ENCODE measurements at places on chromosomes 6 and 20.

DNA sequence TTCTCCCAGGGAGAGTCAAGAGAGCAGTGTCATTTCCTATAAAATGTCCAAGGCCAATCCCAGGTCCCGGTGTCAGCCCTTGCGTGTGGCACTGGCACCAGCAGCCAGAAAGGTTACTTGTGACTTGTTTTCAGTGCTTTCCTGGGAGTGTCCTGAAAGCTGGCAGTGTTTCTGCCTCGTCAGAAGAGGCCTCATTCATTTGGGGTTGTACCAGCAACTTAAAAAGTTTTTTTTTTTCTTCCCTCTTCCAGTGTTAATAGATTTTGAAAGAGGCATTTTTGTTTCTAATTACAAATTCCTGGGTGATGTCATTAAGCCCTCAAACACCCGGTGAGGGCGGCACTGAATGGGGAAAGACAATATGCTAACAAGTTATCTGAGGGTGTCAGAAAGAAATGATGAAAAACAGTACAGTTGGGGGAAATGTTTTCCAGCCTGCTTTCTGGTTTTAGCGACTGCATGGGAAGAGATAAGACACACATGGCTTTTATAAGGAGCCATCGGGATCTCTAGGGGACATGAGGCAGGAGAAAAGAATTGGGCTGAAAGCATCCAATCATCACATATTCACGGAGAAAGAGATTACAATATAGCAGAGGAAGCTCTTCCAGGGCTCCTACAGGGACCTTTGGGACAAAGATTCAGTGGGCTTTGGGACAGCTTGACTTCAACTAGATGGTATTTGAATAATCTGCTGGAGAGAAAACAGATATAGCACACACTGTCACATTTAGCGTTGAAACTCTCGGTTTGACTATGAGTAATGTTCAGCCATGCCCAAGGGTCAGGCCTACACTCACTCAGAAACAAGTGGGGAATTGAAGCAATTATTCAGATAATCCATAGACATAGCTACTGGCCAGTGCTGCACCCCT is 153.0 kb downstream of the BCAS1 start:
- no peak for DNase-seq

DNA sequence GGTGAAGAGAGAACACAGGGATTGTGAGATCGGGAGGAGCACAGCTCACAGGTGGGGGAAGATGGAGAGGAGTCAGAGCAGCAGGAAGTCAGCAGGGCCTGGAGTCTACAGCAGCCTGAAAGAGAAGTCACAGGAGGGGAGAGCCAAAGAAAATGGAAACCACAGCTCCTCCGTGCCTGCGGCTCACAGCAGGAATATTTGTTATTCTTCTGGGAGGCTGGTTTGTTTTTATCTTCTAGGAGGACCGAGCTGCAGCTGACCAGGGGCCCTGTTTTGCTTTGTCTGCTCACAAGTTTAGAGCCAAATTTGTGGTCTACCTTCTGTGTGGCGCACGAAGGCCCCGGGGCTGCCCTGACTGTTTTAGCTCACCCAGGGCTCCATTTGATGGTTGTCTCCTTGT is 81.8 kb downstream of the CLIC5 start:
- no peak for DNase-seq

GRCh38 chr6:117906958-117907600 is at the start of gene SLC35F1:
Gene SLC35F1, plus strand, starts transcription at chr6:117907264.
- no peak for DNase-seq

DNA sequence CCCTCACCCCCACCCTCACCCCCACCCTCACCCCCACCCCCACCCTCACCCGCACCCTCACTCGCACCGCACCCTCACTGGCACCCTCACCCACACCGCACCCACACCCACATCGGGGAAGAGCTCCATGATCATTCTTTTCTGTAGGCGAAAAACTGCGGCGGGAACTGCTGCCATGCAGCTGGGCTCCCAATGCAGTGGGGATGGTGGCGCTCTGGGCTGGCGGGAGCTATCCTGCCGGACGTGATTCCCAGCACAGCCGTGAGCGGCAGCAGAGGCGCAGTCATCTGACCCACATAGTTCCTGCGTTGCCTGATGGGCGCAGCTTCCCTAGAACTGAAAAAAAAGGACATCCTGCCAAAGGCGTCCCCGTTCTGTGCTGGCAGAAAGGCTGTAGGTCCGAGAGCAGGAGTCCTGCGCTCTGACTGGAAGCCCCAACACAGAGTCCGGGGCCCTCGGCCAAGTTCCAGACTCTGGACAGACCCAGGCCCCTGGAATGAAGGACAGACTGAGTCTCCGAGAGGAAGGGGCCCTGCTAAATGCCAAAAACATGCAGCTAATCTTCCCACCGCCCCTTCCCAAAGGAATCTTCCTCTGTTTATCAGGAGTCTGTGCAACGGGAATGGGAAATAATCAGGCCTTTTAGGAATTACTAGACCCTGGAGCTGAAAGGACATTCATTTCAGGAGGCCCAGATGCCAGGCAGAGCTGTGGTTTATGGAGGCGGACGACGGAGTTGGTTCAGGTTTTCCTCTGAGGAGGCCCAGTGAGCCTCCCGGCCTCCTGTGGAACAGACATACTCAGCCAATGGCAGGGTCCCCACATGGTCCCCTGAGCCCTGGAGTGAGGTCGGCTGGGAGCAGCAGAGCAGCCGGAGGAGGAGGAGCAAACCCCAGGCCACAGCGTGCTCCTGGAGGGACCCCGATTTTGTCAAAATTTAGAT is 14.1 kb upstream of the TCFL5 start:
- DNase-seq, result no peak

- DNase-seq, result no peak
These were observed 437.3 kb downstream of the DHX35 start for GRCh38 chr20:39399463-39399862.

Data from T-helper 17 cell (primary cell).